Activated T-cell treated with anti-CD3 and anti-CD28 coated beads, Interleukin-2, amount 50 U/mL, for 1 hour (primary cell): ENCODE measurements at places on chromosomes 5 and 9.

- DNase-seq: no peak
These were observed 133.1 kb downstream of the RORB start for GRCh38 chr9:74630228-74630627.

- no peak for DNase-seq
These were observed 207.7 kb downstream of the SREK1 start for GRCh38 chr5:66351813-66352212.

DNA sequence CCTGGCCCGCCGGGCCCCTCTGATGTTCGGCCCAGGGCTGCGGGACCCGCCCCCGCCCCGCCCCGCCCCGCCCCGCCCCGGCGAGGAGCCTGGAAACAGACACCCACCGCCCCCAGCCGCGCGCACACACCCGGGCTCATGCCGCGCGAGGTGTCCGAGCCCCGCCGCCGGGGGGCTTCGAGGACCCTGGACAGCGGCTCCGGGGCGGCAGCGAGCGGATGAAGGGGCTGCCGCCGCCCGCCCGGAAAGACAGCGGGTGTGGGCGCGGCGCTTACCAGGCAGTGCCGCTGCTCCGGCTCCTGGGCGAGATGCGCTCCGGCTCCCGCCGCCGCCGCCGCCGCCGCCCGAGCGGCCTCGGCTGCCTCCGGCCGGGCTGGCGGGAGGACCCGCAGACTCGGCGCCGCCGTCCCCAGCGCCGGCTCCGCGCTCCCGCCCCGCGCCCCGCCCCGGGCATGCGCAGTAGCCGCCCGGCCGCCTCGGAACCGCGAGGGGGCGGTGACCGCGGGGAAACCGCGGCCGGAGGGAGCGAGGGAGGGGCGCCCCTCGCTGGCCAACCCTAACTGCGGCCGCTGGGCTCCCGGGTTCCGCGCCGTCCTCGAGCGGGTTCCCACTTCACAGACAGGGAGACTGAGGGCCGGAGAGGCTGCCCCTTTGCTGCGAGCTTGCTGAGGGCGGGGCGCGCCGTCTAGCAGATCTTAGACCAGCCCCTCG, at the start of gene GPRIN1:
Gene GPRIN1, minus strand, starts transcription at position 433 of the 711 bp plus-strand sequence. CDS start 10,322 bp downstream, outside the sequence.
- peak; percentile 65 for DNase-seq

- DNase-seq: no peak
These were observed 219.4 kb downstream of the FBN2 start for GRCh38 chr5:128318691-128319090.

DNA sequence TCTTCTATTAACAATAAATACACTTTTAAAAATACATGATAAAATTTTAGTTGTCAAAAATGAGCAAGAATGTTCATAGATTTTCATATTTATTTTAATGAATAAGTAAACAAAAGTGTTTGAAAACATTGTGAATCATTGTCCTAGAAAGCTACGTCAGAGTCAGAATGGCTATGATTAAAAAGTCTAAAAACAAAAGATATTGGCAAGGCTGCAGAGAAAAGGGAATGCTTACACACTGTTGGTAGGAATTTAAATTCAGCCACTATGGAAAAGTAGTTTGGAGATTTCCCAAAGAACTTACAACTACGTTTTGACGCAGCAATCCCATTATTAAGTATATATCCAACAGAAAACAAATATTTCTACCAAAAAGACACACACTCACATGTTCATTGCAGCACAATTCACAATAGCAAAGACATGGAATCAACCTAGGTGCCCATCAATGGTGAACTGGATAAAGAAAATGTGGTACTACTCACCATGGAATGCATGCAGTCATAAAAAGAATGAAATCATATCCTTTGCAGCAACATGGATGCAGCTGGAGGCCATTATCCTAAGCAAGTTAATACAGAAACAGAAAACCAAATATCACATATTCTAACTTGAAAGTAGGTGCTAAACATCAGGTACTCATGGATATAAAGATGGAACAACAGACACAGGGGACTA, 49.2 kb upstream of the FBXL17 start:
- DNase-seq: no peak

GRCh38 chr9:37215381-37215780, 95.0 kb downstream of the ZCCHC7 start:
- DNase-seq: no peak

- DNase-seq: no peak
These were observed 21.6 kb upstream of the RASA1 start for GRCh38 chr5:87246061-87246460.

- DNase-seq: no peak
These were observed 17.9 kb downstream of the FRMD3 start for GRCh38 chr9:83520292-83520691.
